ENCODE measurements at places on chromosomes 1 and 21.

DNA sequence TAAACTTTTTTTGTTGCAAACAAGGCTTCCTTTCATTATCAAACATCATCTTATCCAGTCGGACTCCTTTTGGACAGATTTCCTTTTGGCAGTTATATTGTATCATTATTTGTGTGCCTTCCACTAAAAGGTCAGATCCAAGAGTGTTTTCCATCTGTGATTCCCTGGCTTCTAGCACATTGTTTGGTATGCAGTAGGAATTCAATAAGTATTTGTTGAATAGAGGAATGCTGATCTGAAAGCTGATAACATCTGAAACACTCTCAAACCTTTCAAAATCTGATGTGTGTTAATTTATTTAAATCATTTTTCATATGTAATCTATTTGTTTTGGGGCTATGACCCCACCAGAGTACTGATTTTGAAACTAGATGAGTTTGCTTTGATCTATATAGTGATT lies 39.0 kb downstream of the NDC1 start:
- DNase-seq = no peak

DNA sequence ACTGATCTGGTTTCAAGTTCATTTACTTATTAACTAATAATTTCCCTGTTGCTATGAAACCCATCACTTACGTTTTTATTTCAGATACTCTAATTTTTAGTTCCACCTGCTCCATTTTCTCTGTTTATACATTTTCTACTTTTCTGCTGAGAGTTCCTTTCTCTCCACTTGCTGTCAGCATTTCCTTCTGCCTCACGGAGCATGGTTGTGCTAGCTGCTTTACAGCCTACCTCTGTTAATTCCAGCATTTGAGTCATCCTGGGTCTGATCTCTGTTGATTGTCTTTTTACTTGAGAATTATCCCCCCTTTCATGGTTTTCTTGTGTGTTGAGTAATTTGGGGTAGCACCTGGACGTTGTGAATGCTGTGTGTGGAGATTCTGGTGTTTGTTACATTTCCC lies 373.2 kb upstream of the C1orf174 start:
- DNase-seq = no peak

DNA sequence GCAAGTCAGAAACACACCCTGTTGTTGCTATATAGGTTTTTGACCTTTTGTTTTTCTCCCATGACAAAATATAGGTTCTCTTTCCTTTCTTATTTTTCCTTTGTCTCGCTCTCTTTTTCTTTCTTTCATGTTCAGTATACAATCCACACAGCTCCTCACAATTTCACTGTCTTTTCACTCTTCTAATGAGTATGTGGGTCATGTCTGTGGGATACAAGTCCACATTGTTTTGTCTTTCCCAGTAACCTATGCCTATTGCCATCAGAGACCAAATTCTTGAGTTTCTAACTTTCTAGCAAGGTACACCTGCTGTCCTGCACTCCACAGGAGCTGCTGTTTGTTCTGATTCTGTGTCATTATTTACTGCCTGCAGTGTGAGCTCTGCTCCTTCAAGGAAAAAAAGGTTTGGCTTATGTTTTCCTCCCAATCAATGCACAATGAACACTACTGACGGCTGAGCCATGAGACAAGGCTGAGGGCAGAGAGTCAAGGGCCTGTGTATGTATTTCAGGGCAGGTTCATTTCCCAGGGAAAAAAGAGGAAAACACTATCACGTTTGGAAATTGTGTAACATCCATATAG lies 453.8 kb downstream of the NEGR1 start:
- no peak for DNase-seq

- no peak for DNase-seq
Observed at GRCh38 chr1:85319491-85319890, 43.1 kb upstream of the BCL10 start.

DNA sequence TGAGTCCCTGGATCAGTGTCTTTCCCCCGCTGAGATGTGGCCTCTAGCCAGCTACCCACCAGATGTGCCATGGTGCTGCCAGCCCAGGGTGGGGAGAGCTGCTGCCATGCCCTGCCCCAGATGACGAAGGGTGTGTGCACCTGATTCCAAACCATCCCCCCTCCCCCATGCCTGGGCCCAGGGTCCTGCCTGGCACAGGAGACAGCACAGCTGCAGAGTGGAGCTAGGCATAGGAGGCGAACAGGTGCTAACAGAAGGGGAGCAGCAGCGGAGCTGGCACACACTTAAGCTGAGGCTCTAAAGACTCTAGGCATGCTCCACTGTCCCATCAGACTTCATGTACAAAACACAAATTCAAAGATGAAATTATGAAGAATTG lies 9.0 kb upstream of the LDLRAP1 start:
- DNase-seq = no peak

GRCh38 chr1:110237386-110238152 lies 27.5 kb downstream of the KCNC4 start:
- DNase-seq = no peak
